ENCODE measurements at places on chromosomes 7 and 10. TPM values are rescaled to one million over a fixed set of nuclear protein-coding genes. Genes with fewer than 3 reads are reported as not detected.

- H3K36me3 ChIP-seq, result peaks cover 12% of the 10 kb centered on the region
- H3K4me3 ChIP-seq, result no peak overlapping the region
- DNase-seq, result no peak
- H3K27ac ChIP-seq, result no peak overlapping the region
- H3K4me1 ChIP-seq, result 0 out of 2 replicates have a peak, but pooled peaks cover 5% of the 10 kb centered on the region
These were observed 17.0 kb upstream of the ECHDC3 start for GRCh38 chr10:11724938-11725776.

HECW1 gene
- 5.4 TPM for total RNA-seq

GRCh38 chr7:103031024-103031423, 43.6 kb downstream of the FBXL13 start:
- no peaks in the 10 kb centered on the region for H3K4me1 ChIP-seq
- peaks cover 7% of the 10 kb centered on the region for H3K36me3 ChIP-seq
- no peak overlapping the region for H3K4me3 ChIP-seq
- no peak for DNase-seq
- no peak overlapping the region for H3K27ac ChIP-seq

- H3K27ac ChIP-seq, result peak overlapping the region; percentile 84
- no peak for DNase-seq
- peaks cover 37% of the 10 kb centered on the region for H3K4me1 ChIP-seq
- H3K4me3 ChIP-seq, result no peak overlapping the region
These were observed 30.4 kb downstream of the XPNPEP1 start for GRCh38 chr10:109892931-109893330.

DNA sequence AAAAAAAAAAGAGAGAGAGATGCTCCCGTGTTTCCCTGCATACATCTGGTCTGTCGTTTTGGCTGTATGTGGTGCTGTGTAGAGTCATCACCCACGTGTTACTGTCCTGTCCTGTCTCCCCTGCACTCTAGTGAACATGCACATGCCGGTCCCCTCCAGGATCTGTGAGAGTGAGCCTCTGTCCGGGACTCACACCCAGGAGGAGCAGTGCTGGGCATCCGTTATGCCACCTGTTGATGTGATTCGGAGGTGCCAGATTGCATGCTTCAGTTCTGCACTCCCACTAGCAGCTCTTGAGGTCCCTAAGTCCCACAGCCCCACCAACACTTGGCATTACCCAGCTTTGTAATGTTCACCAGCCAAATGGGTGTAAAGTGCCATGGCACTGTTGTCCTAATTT, 16.4 kb downstream of the GHRHR start:
- H3K27me3 ChIP-seq, result no peaks in the 10 kb centered on the region
- DNase-seq, result no peak
- H3K36me3 ChIP-seq, result no peaks in the 10 kb centered on the region
- no peak overlapping the region for H3K4me3 ChIP-seq
- H3K4me1 ChIP-seq, result peaks cover 22% of the 10 kb centered on the region

GRCh38 chr10:3873728-3874461, 88.9 kb upstream of the KLF6 start:
- DNase-seq, result no peak
- H3K36me3 ChIP-seq, result no peaks in the 10 kb centered on the region
- no peak overlapping the region for H3K4me3 ChIP-seq
- no peaks in the 10 kb centered on the region for H3K27me3 ChIP-seq
- H3K27ac ChIP-seq, result no peak overlapping the region

- no peak overlapping the region for H3K27ac ChIP-seq
- no peaks in the 10 kb centered on the region for H3K27me3 ChIP-seq
- H3K36me3 ChIP-seq, result no peaks in the 10 kb centered on the region
- DNase-seq, result no peak
- H3K4me3 ChIP-seq, result no peak overlapping the region
These were observed 124.2 kb upstream of the WDR11 start for GRCh38 chr10:120727001-120727400.

GRCh38 chr7:12031638-12032037, 179.5 kb upstream of the TMEM106B start:
- no peak for DNase-seq
- peaks cover 26% of the 10 kb centered on the region for H3K4me1 ChIP-seq
- no peaks in the 10 kb centered on the region for H3K27me3 ChIP-seq
- H3K36me3 ChIP-seq, result no peaks in the 10 kb centered on the region

- no peak for DNase-seq
- H3K27me3 ChIP-seq, result no peaks in the 10 kb centered on the region
These were observed 18.1 kb upstream of the KCND2 start for GRCh38 chr7:120254845-120255244.
